ENCODE measurements at places on chromosomes 7 and 10.

DNA sequence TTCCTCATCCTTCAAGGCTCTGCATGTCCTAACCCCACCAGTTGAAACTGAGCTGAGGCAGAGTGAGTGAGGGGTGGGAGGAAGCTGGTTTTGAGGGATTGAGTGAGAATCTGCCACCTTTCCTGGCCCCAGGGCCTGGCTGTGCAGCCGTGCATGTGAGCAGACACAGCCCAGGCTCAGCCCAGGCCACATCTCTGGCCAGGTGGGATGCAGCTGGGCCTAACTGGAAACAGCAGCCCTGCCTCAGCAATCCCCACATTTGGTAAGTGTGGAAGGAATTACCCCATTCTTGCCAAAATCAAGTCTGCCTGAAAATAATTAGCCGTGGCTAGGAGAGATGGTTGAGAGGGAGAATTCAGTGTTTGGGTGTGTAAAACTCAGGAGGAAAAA, 116.6 kb downstream of the NEURL1 start:
- no peak for DNase-seq

DNA sequence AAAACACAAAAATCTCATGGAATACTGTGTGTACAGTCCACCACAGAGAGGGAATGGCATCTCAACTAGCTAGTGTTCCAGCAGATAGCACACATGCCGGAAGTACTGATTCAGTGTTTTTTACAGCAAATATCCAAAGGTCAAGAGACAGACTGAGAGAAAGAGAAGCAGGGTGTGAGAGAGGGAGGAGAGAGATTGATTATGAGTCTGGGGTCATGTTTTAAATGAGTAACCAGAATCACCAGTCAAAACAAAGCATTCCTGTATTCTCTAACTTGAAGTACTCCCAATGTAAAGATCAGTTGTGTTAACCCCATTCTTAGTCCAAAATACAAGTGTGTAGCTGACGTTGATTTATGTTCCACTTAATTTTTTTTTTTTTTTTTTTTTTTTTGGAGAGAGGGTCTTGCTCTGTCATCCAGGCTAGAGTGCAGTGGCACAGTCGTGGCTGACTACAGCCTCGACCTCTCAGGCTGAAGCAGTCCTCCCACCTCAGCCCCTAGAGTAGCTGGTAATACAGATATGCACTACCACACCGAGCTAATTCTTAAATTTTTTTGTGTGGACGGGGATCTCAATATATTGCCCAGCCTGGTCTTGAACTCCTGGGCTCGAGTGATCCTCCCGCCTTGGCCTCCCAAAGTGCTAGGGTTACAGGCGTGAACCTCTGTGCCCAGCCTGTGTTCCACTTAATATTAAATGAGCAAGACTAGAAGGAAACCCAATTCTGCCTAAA, 114.2 kb downstream of the TAF3 start:
- no peak for DNase-seq

- no peak for DNase-seq
Measured at GRCh38 chr7:15626041-15626440, 60.4 kb downstream of the MEOX2 start.

DNA sequence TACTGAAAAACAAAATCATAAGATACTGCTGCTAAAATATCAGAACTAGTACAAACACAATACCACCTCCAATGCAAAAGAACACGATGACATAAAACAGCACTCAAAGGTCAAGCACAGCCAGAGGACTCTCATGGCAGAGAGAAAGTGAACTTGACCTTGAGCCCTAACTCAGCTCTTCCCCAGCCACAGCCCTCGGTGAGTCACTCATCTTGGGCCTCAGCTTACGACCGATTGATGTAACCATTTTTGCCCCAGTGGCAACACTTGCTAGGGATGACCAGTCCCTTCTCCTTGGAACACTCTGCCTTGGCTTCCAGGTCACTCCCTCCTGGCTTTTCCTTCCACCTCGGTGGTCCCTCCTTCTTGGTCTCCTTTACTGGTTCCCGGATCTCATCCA, 77.8 kb downstream of the JAZF1 start:
- DNase-seq = no peak

DNA sequence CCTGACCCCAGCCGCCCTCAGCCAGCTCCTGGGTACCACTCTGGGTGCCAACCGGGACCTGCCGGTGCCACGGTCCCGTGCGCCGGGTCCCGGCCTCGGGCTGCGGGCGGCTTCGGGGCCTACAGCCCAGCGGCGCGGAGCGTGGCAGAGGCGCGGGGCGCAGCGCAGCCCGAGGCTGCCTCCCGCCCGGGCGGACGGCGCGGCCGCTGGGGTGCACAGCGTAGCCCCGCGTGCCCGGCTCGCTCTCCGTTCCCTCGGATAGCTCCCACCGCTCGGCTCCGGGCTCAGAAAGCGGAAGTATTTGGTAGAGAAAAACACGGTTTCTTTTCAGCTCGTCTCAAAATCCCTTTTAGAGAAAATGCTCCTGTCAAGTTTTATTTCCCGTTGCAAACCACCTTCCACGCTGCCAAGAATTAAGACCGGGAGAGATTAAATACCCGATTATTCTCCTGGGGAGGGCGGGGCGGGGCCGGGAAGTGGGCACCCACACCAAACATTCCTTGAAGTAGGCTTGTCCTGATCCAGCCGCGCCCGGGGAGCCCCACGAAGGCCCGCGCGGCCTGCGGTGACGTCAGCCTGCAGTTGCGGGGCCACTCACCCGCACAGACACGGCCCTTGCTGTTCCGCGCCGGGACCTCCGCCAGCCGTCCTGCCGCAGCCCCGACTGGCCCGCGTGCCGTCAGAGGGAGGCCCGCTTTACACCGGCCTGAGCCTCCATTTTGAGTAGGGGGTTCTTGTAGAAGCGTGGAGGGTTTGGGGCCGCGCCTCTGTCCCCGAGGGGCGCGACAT, 7.2 kb downstream of the HOXA13 start:
- DNase-seq = no peak

DNA sequence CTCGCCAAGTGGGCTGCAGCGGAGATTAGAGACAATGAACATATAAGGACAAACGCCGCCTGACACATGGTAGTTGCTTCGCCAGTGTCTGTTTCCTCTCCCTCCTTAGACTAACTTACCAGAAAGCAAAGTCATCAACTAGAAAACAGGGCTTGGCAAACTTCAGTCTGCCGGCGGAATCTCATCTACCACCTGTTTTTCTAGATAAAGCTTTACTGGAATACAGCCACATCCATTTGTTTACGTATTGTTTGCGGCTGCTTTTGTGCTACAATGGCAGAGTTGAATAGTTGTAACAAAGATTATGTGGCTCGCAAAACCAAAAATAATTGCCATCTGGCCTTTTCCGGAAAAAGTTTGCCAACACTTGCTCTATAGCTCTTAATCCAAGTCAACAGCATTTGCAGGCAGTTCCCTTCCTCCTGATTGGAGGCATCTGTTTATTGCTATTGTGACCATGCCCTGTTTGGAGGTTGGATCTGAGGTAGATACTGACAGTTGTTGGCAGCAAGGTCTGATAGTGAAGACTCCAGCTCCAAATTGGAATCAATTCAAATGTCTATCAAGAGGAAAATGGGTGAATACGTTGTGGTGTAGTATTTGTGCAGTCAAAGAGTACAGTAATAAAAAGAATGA, 260.6 kb downstream of the POU6F2 start:
- peak; percentile 20 for DNase-seq

DNA sequence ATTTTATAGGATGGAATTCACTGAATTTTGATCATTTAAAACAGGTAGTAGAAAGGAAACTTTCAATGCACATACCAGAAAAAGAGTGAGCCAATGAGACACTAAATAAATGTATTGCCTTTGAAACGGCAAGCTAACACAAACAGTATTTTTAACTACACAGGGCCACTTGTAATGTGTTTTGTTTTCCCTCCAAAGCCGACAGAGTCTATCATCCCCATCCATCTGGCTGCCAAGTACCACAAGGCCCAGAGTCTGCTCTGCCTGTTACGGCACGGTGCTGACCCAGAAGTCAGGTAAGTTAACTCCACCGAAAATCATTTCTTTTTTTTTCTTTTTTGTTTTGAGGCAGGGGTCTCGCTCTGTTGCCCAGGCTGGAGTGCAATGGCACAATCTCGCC, 1.5 kb downstream of the ANKRD61 start:
- no peak for DNase-seq

GRCh38 chr10:6174201-6174874, 28.4 kb upstream of the PFKFB3 start:
- no peak for DNase-seq

DNA sequence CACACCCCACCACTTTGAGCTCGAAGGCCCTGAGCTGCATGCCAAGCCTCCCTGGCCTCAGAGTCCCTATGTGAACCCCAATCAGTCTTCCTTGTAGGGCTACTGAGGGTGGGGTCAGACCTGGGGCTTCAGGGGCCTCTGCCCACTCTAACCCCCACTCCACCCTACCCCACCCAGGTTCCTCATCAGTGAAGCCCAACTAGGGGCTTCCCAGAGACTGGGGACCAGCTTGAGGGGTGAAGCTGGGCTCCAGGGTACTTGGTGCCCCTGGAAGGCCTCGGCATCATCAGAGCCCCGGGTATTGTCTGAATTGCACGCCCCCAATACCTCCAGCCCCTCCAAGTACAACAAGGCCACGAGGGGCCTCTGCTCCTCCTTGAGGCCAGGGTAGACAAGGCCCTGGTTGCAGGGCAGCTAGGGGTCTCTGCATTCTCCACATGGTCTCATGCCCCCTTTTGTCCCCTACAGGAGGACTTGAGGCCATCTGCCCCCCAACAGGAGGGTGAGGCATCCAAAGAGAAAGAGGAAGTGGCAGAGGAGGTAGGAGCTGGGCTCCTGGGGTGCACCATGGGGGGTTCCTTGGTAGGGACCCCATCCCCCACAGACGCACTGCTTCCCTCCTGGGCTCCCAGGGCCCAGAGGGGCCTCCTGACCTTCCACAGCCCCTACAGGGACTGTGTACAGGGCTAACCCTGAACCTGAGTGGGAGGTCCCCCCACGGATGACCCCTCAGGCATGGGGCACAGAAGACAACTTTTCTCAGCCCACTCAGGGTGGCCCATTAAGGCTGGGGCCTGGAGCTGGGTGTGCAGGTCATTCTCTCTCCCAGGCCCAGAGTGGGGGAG, 4.0 kb downstream of the SNCG start:
- DNase-seq = no peak

DNA sequence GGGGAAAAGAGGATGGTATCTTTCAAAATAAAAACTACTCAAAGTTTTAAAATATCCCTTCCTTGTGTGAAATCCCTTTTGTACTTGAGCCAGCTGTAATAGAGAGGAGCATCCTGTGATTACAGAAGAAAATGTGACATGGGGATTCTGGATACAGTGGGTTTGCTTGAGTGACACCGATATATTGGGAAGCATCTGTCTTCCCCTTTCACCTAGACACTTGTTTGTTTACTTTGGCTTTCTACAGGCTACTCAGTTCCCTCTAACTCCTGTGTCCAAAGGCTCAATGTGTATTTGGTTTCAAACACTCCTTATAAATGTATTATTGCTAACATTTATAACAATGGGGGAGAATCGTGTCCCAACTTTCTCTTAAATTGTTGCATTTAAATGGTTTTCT, 24.4 kb downstream of the CPED1 start:
- no peak for DNase-seq

GRCh38 chr7:29319719-29320521, 125.3 kb downstream of the CHN2 start:
- no peak for DNase-seq

DNA sequence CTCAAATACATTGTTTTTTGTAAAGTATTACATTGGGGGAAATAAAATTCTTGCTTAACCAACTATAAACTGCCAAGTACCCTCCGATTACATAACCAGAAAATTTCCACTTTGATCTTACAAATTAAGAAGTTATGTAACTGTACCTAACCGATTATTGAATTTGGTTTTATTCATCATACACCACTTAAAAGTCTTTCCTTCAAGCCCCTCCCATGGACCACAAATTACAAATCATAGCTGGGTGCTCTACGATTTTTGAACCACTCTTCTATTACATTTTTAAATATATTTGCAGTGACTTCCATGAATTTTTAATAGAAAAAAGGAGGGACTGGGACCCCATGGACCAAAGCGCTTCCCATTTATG, 630 bp downstream of the ZNF680 start:
- DNase-seq = peak; percentile 18

GRCh38 chr7:158125091-158125490, 462.5 kb downstream of the PTPRN2 start:
- no peak for DNase-seq

GRCh38 chr10:74164716-74165529, 13.9 kb downstream of the ADK start:
- no peak for DNase-seq

GRCh38 chr7:76091506-76091905, 43.6 kb downstream of the MDH2 start:
- no peak for DNase-seq

GRCh38 chr10:96740579-96741281, 20.4 kb upstream of the PIK3AP1 start:
- DNase-seq = no peak

- DNase-seq = no peak
Measured at GRCh38 chr7:133330085-133330484, 77.2 kb downstream of the EXOC4 start.

- no peak for DNase-seq
Measured at GRCh38 chr7:69612981-69613380, 14.7 kb downstream of the AUTS2 start.

DNA sequence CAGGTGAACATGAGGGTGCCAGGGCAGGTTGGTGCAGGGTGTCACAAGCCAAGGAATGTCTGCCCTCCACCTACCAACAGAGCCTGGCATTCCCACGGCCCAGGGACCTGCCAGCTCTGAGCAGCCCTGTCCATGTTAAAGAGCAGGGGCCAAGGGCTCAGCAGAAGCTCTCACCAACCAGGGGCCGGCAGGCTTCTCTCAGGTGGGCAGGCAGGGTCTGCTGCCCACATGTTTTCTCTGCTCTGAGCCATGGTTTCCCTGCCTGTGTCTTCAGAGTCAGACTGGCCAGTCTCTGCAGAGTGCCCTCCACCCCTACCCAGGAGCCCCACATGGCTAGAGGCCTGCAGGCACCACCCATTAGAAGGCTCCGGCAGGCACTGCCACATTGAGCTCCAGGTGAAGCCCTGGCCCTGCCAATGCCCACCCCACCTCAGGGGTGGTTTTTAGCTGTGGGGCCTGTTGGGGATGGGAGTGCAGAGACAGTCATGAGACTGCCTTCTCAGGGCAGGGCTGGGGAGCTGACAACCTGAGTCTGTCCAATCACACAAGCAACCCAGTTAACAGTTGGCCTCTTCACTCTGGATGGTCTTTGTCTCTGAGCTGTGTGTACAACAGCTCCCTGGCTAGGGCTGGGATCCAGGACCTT, 135.9 kb downstream of the ARHGAP22 start:
- DNase-seq = no peak

- no peak for DNase-seq
Measured at GRCh38 chr7:116465125-116465524, 34.4 kb upstream of the CAV2 start.

GRCh38 chr10:104809288-104810090, 168.4 kb downstream of the SORCS3 start:
- no peak for DNase-seq

DNA sequence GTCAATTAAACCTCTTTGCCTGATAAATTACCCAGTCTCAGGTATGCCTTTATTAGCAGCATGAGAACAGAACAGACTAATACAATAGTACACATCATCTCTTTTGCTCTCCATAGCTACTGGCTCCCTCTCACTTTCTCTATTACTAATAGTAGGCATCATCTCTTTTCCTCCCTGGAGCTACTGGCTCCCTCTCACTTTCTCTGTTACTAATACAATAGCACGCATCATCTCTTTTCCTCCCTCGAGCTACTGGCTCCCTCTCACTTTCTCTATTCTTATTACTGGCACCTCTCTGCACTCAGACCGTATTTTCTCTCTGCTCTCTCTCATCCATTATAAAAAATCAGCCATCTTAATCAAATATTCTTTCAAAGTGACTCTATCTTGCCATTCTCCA, 37.1 kb downstream of the SLC25A13 start:
- DNase-seq = no peak

- no peak for DNase-seq
Measured at GRCh38 chr10:101778781-101779543, 3.0 kb upstream of the FGF8 start.
